H7 (cell line): ENCODE measurements at places on chromosomes 2 and 18. TPM values are rescaled to one million over a fixed set of nuclear protein-coding genes. Genes with fewer than 3 reads are reported as not detected.
A peak's percentile ranks its signal among the peaks of the same experiment; 100 is the strongest.

GRCh38 chr2:223734346-223734745, 103.0 kb downstream of the AP1S3 start:
- no peak for DNase-seq

POTEI gene
- total RNA-seq = 0.07 TPM in 2 replicates

GRCh38 chr2:38097988-38098385, 22.0 kb upstream of the CYP1B1 start:
- DNase-seq = no peak

GRCh38 chr2:176240301-176240700, 28.9 kb upstream of the MTX2 start:
- no peak for DNase-seq

AQP12A gene
- total RNA-seq = not detected in 2 replicates

CXCR4 gene
- 9.6 and 62.1 TPM in 2 replicates for total RNA-seq

DNA sequence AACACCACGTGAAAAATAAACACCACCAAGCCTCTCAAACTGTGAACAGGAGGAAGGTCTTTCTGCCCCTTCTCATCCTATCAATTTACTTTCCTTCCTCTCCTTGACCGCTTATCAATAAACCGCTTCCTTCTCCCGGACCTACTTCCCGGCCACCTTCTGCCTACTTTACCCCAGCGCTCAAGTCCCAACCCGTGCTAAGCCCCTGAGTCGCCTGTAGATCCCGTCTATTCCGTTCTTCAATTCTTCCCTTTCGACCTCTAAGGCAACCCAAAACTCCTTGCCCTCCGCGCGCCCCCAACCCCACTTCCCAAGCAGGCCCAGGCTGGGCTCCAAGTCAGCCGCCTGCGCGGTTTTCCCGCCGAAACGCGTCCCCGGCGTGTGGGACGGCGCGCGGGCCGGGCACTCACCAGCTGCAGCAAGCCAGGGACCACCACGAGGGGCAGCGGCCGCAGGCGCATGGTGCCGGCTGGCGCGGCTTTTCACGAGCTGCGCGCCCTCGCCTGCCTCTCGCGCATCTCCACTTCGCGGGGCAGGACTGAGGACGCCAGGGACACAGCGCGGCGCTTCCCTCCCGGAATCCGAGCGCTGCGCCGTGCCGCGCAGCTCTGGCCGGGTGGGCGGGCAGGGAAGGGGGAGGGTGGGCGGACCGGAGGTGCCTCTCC, at the start of gene NXPH2:
Gene NXPH2, minus strand, starts transcription at position 610 of the 665 bp plus-strand sequence. Its CDS starts 149 bp downstream, at position 461.
- peak; percentile 68 for DNase-seq

DCDC2C gene
- total RNA-seq = not detected in 2 replicates

DNA sequence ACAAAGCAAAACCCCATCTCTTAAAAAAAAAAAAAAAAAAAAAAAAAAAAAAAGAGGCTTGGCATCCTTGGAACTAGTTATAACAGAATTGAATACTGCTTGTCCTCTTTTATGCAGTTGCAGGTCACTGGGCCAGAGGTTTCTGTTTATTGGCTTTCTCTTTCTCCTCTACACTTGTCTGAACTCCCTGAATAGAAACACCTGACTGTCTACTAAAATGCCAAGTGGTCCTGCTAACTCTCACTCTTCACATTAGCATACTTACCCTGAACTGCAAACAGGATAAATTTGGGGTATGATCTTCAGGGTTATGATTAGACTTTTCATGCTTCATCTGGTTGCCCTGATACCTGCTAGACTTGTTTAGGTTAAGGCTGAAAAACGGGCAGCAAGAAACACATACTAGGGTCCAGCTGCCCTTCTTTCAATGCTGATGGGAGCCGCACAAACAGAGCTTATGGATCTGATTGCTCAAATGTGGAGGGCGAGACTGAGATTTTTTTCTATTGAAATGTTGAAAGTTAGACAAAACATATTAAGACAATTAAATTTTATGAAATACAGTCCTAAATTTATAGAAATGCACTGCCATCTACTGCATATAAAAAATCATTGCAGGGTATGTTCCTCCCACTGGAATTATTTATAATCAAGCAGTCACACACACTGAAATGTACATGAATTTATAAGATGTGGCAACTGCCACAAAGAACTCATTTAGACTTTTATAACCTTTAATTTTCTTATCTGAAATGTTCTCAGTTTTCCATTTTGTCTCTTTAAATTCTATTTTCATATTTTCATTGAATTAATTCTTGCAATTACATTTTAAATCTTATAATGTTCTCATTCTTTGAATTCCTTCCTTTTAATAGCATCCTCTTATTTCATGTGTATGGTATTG, 40.8 kb downstream of the GTF3C3 start:
- no peak for DNase-seq

GRCh38 chr2:28583899-28584553, 88.2 kb downstream of the PLB1 start:
- DNase-seq = peak; percentile 35

DNA sequence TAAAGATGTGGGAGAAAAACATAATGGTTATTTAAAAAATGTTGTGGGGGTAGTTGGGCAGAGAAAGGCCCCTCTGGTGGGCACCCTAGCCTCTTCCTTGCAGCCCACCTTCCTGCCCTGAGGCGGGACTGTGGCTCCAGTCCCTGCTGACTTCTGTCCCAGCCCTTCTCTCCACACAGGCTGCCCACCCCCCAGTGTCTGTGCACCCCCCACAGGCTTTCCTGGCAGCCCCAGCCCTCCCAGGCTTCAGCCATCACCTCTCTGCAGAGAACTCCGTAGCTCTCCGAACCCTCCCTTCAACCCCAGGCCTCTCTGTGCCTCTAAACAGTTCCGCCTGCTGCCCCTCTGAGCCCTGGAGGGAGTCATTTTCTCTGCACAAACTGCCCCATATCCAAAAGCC, 75.4 kb downstream of the DYSF start:
- DNase-seq = peak; percentile 32

DNA sequence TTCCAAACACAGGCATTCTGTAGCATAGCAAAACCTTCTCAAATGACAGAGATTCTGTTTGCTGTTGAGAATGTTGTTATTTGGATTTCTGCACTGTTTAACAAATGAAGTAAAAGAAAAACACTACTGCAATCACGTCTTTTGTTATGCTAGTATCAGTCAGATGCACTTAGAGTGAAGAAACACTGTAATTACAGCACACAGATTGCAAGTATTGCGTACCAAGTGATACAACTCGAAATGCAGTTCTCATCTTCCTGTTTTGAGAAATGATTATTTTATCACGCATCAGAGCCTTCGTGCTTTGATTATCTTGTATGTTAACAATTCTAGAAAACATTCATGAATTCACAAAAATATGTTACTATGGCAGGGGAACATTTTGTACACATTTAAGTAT, 41.8 kb upstream of the KLF11 start:
- DNase-seq = no peak

DNA sequence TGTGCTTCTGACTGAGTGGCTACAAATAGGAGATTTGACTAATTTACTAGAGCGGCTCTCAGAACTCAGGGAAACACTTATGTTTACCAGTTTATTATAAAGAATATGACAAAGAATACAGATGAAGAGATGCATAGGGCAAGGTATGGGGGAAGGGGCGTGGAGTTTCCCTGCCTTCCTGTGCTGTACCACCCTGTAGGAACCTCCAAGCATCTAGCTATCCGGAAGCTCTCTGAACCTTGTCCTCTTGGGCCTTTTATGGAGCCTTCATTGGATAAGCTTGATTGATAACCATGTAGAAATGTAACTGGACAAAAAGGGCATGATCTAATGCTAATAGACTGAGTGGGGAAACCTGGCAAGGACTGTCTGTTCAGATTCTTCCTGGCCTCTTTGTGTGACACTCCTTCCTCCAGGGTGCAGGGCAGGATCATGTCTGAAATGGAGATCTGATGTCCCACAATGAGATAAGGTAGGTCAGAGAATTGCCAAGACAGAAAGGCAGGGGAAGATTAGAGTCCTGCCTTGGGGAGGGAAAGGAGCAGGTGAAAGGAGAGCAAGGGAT, 101.8 kb upstream of the NPAS2 start:
- DNase-seq = no peak
